ENCODE measurements at places on chromosomes 6 and 20.

DNA sequence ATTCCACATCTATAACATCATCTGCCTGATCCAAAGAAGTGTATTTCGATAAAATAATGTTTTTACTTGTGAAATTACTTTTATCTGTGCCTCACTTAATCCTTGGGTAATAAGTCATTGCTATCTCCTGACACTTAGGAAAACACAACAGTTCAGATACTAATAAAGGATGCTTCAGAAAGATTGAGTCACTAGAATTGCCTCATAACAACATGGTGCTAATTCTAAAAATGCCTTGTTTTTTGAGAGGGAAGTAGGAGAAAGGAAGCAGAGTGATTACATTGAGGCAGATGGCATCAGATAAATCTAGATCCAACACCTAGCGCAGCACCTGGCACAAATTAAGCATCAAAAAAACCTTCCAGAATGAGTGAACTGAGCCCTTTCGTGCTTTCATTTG is 69.0 kb downstream of the NCOA7 start:
- DNase-seq: no peak

- DNase-seq: no peak
Observed at GRCh38 chr20:3165473-3166337, 6.0 kb upstream of the FASTKD5 start.

- DNase-seq: no peak
Observed at GRCh38 chr6:146581968-146582367, 16.8 kb upstream of the ADGB start.

DNA sequence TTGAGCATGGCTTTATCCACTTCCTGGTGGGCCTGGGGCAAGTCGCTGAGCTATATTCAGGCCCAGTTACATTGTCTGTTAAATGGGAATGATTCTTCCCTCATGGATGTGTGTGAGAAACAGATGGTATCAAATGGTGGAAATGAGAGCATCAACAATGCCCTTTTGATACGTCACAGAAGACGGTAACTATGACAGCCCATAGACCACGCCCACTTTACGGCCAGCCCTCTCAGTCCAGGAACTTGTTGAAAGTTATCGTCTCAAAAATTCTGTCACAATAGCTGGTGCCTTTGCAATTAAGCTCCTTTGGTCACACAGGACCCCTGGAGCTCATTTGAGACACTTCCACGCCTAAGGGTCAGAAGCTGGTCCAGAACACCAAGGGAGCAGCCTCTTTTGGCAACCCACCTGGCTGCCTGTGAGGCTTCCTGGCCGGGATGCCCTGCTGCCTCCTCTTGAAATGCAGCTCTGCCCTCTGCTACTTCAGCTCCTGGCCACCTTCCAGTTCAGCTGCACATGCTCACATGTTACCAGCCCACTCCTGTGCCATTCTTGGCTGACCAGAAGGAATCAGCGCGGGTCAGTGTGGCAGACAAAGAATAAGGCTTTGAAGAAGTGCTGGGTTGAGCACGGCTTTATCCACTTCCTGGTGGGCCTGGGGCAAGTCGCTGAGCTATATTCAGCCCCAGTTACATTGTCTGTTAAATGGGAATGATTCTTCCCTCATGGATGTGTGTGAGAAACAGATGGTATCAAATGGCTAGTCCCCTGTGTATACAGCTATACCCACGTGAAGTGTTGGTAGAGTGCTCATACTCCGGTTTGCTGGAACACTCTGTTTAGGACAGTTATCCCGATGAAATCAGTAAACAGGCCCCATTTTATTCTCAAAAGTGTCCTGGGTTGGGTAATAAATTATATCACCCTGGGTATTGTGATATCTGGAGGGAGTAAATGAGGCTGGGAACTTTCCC is 199.2 kb upstream of the SUPT3H start:
- no peak for DNase-seq

- DNase-seq: no peak
Observed at GRCh38 chr6:90701926-90702325, 115.1 kb upstream of the MAP3K7 start.

DNA sequence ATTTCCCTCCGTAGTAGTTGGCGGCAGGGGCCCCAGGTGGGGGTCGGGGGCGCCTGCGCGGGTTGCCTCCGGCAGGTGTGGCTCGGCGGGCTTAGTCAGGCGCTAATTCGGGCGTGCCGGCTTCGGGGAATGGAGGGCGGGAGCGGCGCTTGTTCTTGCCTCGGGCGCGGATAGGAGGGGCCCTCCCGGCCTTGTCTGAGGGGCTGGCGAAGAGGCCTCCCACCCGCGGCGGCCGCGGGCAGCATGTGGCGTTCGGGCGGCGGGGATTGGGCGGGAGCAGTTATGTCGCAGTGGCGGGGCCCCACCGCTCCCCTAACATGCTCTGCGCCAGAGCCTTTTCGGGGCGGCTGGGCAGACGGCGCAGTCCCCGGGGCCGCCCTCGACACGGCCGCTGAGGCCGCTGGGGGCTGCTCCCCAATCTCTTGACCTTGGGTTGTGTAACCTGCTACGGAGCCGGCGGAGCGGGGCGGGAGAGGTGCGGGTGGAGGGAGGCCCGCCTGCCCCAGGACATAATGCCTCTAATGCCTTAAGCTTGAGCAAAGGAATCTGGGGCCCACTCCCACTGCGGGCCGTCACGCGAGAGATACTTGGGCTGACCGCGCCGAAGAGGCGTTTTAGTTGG is 1.1 kb downstream of the AMD1 start:
- DNase-seq: peak; percentile 67

- no peak for DNase-seq
Observed at GRCh38 chr6:24460966-24461365, 28.4 kb downstream of the GPLD1 start.

- DNase-seq: no peak
Observed at GRCh38 chr20:51014797-51015722, 7.8 kb downstream of the KCNG1 start.

- no peak for DNase-seq
Observed at GRCh38 chr6:70241031-70241430, 61.9 kb downstream of the COL9A1 start.

DNA sequence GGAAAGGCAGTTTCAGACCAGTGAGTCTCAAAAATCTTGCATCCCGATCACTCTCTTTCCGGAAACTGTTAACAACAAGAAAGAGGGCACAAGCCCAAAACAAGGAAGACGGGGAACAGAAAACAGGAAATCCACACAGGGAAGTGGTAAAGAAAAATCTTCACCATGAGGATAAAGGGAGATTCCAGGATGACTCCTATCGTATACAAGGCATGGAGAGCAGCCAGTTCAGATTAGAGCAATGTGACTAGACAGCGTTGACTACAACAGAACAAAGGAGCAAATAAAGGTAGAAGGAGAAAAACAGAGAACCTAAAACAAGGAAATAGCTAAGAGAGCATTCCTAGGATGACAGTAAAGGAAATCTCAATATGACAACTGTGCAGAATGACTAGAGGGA is 26.5 kb downstream of the VNN1 start:
- no peak for DNase-seq

DNA sequence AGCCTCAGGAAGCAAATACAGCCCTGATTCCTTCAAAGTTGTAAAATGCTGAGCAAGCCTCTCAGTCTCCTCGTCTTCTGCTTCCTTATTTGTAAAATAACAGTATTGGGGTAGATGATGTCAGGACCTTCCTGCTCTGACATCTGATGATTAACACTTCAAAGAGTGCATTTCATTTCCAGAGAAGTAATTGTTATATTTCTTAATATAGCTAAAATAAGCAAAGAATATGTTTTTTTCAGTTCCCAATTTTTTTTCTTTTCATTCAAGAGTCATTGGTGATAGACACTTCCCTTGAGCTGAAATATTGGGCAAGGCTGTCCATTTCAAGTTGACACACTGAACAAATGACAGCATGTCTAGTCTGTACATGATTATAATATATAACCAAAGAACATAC is 53.4 kb downstream of the SLX4IP start:
- no peak for DNase-seq

DNA sequence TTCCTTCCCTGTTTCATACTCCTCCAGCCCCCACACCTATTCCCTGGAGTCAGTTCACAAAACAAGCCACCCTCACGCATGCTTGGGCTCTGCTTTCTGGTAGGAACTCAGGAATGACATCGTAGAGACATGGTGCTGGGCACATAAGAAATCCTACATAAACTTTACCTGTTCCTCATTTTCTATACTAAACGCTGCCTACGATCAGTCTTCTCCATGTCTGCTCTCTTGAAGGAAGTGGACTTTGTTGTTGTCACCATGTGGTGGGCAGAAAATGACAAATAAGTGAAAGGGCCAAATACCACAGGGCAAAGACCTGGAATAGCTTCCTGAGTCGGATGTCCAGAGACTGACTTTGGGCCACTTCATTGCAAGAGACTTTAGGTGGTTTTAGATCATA is 10.1 kb downstream of the MYLK4 start:
- DNase-seq: no peak

- DNase-seq: no peak
Observed at GRCh38 chr20:58470336-58471192, 44.6 kb downstream of the APCDD1L start.

DNA sequence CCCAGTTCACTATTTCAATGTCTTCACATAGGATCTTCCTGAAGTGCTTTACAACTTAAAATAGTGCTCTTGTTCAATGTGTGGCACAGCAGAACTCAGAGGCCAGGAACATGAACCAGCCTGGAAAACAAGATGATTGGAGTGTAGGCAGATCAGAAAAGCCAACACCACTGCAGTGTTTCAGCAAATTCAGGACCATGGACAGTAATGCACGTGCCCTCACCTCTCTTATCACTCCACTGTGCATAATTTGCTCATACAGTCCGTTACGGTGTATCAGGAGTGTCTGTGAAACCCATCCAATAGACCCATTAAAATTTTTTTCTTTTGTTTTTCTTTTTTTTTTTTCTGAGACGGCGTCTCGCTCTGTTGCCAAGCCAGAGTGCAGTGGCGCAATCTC is 27.6 kb upstream of the HACE1 start:
- no peak for DNase-seq

- no peak for DNase-seq
Observed at GRCh38 chr6:144285798-144286502, 815 bp downstream of the UTRN start.

- no peak for DNase-seq
Observed at GRCh38 chr6:83962582-83962981, 71.0 kb upstream of the MRAP2 start.

GRCh38 chr6:165321150-165321549 is 11.7 kb upstream of the C6orf118 start:
- no peak for DNase-seq

- no peak for DNase-seq
Observed at GRCh38 chr6:41568585-41569384, 22.6 kb downstream of the FOXP4 start.

DNA sequence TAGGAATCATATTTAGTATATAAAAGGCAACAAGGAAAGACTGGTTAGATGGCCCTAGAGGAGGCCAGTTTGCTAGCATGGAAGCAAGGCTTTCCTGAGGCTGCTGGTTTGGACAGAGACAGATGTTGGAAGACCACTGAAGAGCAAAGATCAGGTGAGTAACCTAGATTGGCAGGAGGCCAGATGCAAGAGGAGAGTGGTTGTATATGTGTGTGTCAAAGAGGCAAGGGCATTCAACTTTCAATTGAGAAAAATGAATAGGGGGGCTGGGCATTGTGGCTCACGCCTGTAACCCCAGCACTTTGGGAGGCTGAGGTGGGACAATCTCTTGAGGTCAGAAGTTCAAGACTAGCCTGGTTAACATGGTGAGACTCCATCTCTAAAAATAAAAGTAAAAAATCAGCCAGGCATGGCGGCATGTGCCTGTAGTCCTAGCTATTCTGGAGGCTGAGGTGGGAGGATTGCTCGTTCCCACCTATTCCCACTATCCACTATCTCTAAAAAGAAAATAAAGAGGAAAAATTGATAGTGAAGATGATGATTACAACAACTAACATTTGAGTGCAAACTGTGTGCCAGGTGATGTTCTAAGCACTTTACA is 79.8 kb downstream of the PRDM1 start:
- no peak for DNase-seq

GRCh38 chr6:10687582-10687981 is 6.8 kb downstream of the C6orf52 start:
- no peak for DNase-seq

Data from activated CD4-positive, alpha-beta T cell treated with anti-CD3 and anti-CD28 coated beads, Interleukin-2, amount 50 U/mL, for 4 hours (primary cell).